Central memory CD8-positive, alpha-beta T cell (primary cell): ENCODE measurements at places on chromosomes 6 and 20.

GRCh38 chr20:51848346-51848745, 46.0 kb upstream of the SALL4 start:
- DNase-seq: no peak
- H3K4me1 ChIP-seq: no peaks in the 10 kb centered on the region
- H3K4me3 ChIP-seq: no peak overlapping the region
- no peak overlapping the region for H3K27ac ChIP-seq

DNA sequence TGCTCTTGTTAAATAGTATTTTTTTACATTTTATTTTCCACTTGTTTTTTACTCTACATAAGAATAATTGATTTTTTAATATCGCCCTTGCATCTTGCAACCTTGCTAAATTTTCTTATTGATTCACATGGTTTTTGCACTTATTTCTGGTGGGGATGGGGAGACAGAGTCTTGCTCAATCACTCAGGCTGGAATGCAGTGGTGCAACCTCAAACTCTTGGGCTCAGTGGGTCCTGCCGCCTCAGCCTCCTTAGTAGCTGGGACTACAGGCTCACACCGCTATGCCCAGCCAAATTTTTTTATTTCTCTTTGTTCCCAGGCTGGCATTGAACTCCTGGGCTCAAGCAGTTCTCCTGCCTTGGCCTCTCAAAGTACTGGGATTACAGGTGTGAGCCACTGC, 30.3 kb downstream of the LIN28B start:
- H3K4me1 ChIP-seq: no peaks in the 10 kb centered on the region
- H3K27me3 ChIP-seq: peaks cover 10% of the 10 kb centered on the region
- H3K27ac ChIP-seq: no peak overlapping the region
- H3K4me3 ChIP-seq: no peak overlapping the region

- H3K27ac ChIP-seq: no peak overlapping the region
- no peaks in the 10 kb centered on the region for H3K27me3 ChIP-seq
- H3K36me3 ChIP-seq: peaks cover 5% of the 10 kb centered on the region
- no peaks in the 10 kb centered on the region for H3K4me1 ChIP-seq
Measured at GRCh38 chr6:87661016-87661415, 41.0 kb downstream of the AKIRIN2 start.

DNA sequence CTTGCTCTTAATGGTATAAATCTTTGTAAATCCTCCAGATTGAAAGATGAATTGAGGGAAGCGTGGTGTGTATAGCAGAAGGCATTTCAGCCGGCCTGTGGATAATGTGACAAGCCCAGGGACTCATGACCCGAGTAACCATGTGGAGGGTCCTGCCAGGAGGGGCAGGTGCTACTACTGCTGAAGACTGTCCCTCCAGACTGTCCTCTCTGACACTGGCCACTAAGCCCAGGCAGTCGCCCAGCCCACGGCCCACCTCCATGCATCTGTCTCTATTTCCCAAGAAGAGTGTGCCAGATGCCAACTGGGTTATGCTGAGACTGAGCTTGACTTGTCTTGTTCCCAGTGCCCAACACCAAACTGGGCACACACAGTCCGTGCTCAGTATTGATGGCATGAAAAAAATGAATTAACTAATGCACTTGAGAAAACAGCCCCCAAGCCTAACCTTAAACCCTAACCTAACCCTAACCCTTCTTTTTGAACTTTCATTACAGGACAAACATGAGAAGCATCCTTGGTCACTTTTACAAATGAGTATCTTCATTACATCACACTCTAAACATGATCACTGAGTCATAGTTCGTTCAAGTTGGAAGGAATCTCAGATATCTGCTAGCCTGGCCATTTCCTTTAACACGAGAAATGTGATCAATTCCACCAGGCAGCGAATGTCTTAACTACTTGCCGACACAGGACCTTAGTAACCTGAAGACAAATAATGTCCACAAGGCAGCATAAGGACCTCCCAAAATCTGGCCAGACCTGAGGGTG, 182.2 kb upstream of the RREB1 start:
- no peaks in the 10 kb centered on the region for H3K4me1 ChIP-seq
- DNase-seq: no peak
- H3K4me3 ChIP-seq: no peak overlapping the region
- no peak overlapping the region for H3K27ac ChIP-seq

DNA sequence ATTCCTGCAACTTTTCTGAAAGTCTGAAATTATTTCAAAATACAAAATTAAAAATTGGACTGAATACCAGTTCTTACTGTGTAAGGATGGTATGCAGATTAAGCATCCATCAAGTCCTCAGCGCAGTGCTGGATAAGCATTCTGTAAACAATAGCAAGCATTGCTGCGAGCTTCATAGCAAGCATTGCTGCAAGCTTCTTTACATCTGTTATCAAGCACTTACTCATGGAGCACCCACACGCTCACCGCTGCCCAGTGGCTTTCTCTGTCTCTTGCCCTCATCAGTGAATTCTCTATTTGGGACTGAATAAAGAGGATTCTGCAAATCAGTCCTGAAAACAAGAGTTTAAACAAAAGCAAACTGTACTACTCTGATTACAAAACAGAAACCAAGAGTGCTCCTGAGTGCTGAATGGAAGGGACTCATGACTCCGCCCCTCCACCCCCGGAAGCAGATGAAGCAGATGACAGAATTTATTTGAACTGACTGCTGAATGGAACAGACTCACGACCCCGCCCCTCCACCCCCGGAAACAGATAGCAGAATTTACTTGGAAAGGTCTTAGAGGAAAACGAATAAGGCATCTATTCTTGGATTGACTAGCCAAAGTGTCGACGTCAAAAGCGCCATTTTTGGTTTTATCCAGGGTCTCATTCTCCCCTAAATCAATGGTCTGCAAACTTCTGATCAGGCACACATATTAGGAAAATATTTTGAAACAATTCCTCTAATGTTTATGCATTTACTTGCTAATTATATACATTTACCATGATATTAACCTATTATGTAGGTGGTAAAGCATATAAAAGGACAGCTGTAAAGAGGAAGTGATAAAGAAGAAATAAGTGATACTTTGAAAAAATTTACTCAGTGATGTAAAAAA, 22.1 kb upstream of the EYA2 start:
- H3K27ac ChIP-seq: no peak overlapping the region
- H3K27me3 ChIP-seq: peaks cover 69% of the 10 kb centered on the region
- no peak overlapping the region for H3K4me3 ChIP-seq
- H3K36me3 ChIP-seq: peaks cover 3% of the 10 kb centered on the region
- DNase-seq: no peak

GRCh38 chr6:113442040-113442439, 415.1 kb upstream of the MARCKS start:
- no peak for DNase-seq

- DNase-seq: no peak
- H3K27ac ChIP-seq: no peak overlapping the region
- no peaks in the 10 kb centered on the region for H3K27me3 ChIP-seq
- no peak overlapping the region for H3K4me3 ChIP-seq
- no peaks in the 10 kb centered on the region for H3K36me3 ChIP-seq
- no peaks in the 10 kb centered on the region for H3K4me1 ChIP-seq
Measured at GRCh38 chr6:3794092-3794491, 42.6 kb upstream of the PXDC1 start.

DNA sequence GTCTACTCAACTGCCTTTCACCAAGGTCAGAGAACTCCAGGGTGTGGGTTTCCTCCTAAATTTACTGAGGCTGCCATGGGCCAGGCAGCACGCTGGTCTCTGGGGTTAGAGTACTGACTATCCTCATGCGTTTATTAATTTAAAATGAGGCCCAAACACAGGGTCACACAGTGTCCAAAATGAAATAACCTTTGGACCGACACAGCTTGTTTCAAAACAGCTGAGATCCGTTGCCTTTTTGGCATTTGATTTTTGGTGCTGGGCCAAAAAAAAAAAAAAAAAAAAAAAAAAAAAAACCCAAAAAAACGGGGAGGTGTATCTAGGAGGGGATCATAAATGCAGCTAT, 14.6 kb upstream of the TOX2 start:
- DNase-seq: no peak
- H3K36me3 ChIP-seq: no peaks in the 10 kb centered on the region
- no peak overlapping the region for H3K27ac ChIP-seq
- no peaks in the 10 kb centered on the region for H3K27me3 ChIP-seq

- no peak for DNase-seq
- no peak overlapping the region for H3K4me3 ChIP-seq
- no peaks in the 10 kb centered on the region for H3K36me3 ChIP-seq
Measured at GRCh38 chr6:82568290-82568993, 204.8 kb downstream of the TPBG start.

GRCh38 chr6:2196079-2196679, 49.2 kb downstream of the GMDS start:
- no peak overlapping the region for H3K4me3 ChIP-seq
- peaks cover 2% of the 10 kb centered on the region for H3K36me3 ChIP-seq
- no peak for DNase-seq
- H3K27me3 ChIP-seq: no peaks in the 10 kb centered on the region

DNA sequence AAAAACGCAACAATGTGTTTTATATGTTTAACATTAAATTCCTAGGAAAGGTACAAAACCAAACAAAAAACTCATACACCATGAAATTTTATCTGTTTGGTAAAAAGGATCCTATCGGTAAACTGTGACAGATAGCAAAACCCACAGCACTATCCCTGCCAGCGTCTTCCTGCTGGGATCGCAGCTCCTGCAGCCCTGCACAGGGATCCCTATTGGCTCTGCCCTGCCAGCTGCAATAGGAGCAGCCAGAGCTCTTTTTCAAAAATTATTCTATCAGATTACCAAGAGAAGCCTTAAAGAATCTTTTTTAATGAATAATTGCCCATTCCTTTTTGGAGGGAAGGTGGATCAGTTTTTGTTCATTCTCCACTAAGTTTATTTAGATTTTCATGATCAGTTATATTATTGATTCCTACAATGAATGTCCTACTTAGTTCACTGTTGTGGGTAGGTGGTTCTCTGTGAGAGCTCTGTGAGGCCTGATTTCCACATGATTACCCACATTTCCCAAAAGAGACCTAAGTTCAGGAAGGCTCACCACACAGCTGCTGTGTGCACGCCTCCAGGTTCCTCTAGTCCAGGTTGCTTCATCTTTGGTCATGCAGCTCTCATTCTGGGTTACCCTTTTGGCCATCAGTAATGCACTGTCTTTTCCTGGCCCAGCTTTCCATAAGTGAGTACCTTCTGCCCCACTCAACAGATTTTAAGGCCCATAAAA, 293.8 kb downstream of the FRK start:
- H3K27me3 ChIP-seq: no peaks in the 10 kb centered on the region
- H3K27ac ChIP-seq: no peak overlapping the region
- no peak overlapping the region for H3K4me3 ChIP-seq
- H3K4me1 ChIP-seq: no peaks in the 10 kb centered on the region
- DNase-seq: no peak

DNA sequence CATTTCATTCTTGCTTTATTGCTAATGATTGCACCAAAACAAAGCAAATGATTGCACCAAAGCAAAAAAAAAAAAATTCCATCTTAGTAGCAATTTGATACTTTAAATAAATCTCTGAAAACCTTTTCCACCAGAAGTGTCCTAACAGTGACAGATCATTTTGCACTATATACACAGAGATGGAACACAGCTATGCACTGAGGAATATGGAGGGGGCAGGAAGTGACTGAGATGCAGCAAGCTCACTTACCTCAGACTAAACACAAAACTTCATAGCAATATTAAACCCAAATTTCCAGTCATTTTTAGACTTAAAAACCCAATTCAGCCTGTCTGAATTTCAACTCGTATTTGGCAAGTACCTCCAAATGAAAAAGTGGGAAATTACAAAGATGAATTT, 41.2 kb downstream of the HIVEP2 start:
- H3K27me3 ChIP-seq: no peaks in the 10 kb centered on the region
- DNase-seq: no peak
- peak overlapping the region; percentile 96 for H3K27ac ChIP-seq
- H3K36me3 ChIP-seq: peaks cover 11% of the 10 kb centered on the region
- peak overlapping the region; percentile 62 for H3K4me3 ChIP-seq
- peaks cover 55% of the 10 kb centered on the region for H3K4me1 ChIP-seq

GRCh38 chr20:63855363-63856097, 5.8 kb upstream of the ABHD16B start:
- DNase-seq: no peak
- H3K27ac ChIP-seq: no peak overlapping the region
- H3K27me3 ChIP-seq: peaks cover 22% of the 10 kb centered on the region
- H3K4me3 ChIP-seq: no peak overlapping the region
- peaks cover 18% of the 10 kb centered on the region for H3K4me1 ChIP-seq
- H3K36me3 ChIP-seq: peaks cover 2% of the 10 kb centered on the region

DNA sequence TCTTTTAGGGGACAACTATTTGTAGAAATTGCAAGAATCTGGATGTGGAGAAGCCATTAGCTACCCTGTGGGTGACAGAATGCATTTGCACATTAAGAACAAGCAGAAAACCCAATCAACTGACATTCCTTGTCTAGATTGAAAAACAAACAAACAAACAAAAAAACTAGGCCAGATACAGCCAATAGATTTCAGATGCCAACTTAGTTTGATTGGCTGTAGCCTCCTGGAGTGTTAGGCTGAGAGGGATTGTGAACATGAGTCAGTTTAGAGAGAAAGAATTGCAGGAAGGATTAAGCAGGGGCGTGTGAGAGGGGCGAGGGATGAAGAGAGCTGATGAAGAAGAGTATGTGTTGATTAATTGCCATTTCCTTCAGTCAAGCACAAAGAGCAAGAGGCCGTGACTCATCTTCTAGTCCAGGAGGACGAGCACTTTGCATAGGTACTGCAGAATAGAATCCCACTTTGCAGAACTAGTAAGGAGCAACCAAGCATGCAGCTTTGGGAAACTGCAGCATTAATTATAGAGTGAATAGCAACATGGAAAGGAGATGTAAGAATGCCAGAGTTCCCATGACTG, 188.0 kb upstream of the RAB32 start:
- no peaks in the 10 kb centered on the region for H3K27me3 ChIP-seq
- no peaks in the 10 kb centered on the region for H3K4me1 ChIP-seq
- H3K36me3 ChIP-seq: no peaks in the 10 kb centered on the region
- DNase-seq: no peak
- no peak overlapping the region for H3K27ac ChIP-seq

- H3K36me3 ChIP-seq: no peaks in the 10 kb centered on the region
- peaks cover 66% of the 10 kb centered on the region for H3K27me3 ChIP-seq
- H3K4me3 ChIP-seq: no peak overlapping the region
- H3K4me1 ChIP-seq: no peaks in the 10 kb centered on the region
- no peak overlapping the region for H3K27ac ChIP-seq
Measured at GRCh38 chr20:37479925-37480691, 40.9 kb upstream of the NNAT start.

DNA sequence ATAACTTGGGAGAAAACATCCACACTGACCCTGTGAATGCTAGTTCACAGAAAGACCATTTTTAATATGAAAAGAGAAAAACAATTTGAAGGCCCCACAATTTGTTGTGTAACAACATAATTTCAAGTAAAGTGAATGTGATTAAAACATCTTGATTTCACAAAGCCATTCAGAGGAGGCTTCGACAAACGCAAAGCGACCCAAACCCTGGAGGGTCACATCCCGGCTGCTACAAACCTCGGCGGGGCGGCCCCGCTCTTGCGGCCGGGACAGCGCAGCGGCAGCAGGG, 14.0 kb downstream of the FOXC1 start:
- H3K4me1 ChIP-seq: peaks cover 10% of the 10 kb centered on the region
- no peak overlapping the region for H3K27ac ChIP-seq
- peaks cover 4% of the 10 kb centered on the region for H3K36me3 ChIP-seq
- H3K4me3 ChIP-seq: no peak overlapping the region
